A549 (cell line): ENCODE measurements at places on chromosomes 2 and 18. TPM values are rescaled to one million over a fixed set of nuclear protein-coding genes. Genes with fewer than 3 reads are reported as not detected.

GRCh38 chr2:168901003-168901402, at the start of gene G6PC2:
TSS of gene G6PC2 (plus strand) at chr2:168901291. CDS start at chr2:168901332, 41 bp downstream.
- DNase-seq = no peak

GRCh38 chr18:27240383-27240782, 55.3 kb upstream of the CHST9 start:
- DNase-seq = no peak

RNU2-63P gene
- 2.0 TPM in 1 of 3 replicates, not detected in the others for polyA plus RNA-seq

DNA sequence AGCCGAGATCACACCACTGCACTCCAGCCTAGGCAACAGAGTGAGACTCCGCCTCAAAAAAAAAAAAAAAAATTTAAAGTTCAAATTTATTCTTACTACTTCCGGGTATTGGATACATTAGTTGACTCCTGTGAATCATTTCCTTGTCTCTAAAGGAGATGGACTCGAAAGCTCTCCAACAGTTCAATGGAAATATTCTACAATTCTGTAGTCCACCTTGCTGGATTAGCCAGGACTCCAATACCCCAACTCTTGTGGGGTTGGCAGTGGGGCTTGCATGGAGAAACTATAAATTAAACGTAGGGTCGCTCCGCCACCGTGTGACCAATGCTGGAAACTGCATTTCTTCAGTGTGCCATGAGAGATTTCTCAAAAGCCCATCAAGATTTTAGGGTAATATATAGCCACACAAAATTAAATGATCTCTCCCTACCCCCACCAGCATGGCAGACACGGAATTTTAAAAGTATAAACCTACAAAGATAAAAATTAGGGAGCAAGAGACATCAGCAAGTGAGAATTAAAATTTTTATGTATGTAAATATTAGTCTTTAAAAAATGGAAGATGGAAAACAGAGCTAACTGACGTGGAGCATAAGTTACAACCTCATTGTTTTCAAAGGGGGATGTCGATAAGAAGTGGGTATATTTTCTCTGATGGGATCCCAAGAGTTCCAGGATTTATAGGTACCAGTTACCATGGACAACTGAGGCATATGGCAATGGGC, 27.8 kb upstream of the GAREM2 start:
- peak; percentile 79 for DNase-seq

- no peak for DNase-seq
Observed at GRCh38 chr2:237878321-237879057, 19.1 kb downstream of the RAMP1 start.

DNA sequence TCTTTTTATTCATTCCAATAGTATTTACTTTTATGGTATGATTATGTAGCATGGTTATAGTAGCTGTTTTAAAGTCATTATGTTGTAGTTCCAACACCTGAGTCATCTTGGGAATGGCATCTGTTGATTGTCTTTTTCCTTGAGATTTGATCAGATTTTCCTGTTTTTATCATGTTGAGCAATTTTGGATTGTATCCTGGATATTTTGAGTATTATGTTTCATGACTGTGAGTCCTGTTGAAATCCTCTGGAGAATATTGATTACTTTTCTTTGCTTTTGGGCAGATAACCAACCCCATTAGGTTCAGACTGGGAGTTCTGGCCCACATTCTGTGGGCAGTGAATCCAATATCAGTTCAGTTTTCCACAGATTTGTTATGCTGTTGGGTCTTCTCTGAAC, 163.2 kb upstream of the SPRED2 start:
- DNase-seq = no peak

DNA sequence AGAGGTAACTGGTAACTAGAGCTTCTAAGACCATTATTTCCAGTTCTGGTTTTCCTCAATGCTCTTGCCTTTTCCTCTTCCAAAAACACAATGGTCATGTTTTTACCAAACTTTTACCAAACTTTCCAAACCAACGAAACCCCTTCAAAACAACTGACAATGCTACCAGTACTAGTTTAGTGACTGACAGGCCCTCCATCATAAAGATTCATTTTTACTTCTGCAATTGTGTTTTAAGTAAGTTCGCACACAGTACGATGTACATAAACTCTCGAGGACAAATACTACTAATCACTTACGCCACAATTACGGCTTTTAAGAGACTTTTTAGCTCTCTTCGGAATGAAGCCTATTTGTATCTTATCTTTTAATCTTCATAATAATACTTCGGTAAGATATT, 900 bp downstream of the C18orf32 start:
- DNase-seq = no peak

GRCh38 chr2:9970200-9971044, 18.9 kb downstream of the GRHL1 start:
- DNase-seq = no peak

DNA sequence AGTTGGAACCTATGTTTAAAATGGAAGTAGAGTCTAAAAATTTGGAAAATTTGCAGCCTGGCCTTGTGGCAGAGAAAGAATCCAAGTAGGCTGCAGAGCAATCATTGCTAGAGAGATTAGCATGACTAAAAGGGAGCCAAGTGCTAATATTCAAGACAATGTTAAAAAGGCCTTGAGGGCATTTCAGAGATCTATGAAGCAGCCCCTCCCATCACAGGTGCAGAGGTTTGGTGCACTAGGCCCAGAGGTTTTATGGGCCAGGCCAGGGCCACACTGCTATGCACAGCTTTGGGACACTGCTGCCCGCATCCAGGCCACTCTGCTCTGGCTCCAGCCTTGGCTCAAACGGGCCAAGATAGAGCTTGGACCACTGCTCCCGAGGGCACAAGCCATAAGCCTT, 6.7 kb upstream of the IL1A start:
- no peak for DNase-seq

GRCh38 chr2:151289972-151290866, 751 bp upstream of the NMI start:
- DNase-seq = peak; percentile 42

MIB1 gene
- polyA plus RNA-seq = 8.4 to 9.7 TPM (median 9.6 TPM) in 3 replicates

CCL20 gene
- polyA plus RNA-seq = 0.43 to 1.1 TPM (median 0.45 TPM) in 3 replicates

GRCh38 chr2:173831312-173832229, 133.6 kb downstream of the SP3 start:
- no peak for DNase-seq

- DNase-seq = no peak
Observed at GRCh38 chr2:113963965-113964364, 74.1 kb downstream of the ACTR3 start.

DNA sequence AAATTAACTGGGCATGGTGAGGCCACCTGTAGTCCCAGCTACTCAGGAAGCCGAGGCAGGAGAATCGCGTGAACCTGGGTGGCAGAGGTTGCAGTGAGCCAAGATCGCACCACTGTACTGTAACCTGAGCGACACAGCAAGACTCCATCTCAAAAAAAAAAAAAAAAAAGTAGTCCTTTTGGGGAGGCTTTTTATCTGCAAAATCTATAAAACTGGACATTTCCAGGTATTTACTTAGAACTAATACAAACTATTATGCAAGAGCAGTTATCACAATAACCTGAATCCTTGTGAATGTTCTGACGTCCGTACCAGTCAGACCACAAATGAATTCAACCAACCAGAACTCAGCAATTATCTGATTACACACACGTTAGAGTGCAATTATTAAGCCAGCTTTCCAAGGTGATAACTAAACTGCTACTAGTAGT, 8.8 kb upstream of the RAPH1 start:
- DNase-seq = no peak

GRCh38 chr2:160368988-160369930, 124.3 kb downstream of the RBMS1 start:
- DNase-seq = no peak

DNA sequence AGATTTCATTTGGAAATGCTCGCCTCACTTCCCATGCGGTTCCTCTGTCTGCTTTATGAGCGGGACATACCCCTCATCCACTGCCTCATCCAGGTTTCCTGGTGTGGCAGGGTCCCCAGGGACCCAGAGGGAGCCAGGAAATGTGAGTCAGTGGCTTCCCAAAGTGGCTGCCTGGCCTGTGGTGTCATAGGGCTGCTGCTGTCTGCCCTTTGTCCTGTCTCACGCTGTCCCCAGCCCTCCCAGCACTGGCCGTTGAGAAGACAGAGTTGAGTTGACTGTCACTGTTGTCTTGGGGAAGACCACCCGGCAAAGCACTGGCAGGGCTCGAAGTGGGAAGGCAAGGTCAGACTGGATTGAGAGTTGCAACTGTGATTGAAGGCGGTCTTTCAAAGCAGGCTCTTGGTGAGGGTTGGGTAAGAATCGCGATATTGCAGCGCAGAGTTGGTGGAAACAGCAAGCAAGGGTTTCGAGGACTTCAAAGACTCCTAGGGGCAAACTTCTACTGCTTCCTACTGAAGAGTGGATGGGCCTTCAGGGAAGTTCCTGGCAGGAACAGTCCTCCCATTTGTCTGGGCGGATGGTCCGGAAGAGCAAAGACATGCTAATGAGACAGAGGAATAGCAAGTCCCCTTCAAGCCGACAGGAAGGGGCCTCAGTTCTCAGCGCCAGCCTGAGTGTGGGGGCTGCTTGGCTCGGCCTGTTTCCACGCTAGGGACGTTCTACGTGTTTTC, 33.9 kb downstream of the RAB31 start:
- DNase-seq = peak; percentile 43

GRCh38 chr2:6312367-6312766, 553.3 kb downstream of the CMPK2 start:
- DNase-seq = no peak

GRCh38 chr18:26806224-26806623, 59.3 kb downstream of the AQP4 start:
- peak; percentile 6 for DNase-seq

GRCh38 chr2:33021542-33022227, 74.9 kb downstream of the LTBP1 start:
- peak; percentile 45 for DNase-seq

GRCh38 chr2:207463433-207463832, 66.3 kb upstream of the CREB1 start:
- no peak for DNase-seq

GRCh38 chr18:9135912-9136314, 668 bp upstream of the ANKRD12 start:
- DNase-seq = peak; percentile 6

ANKRD36B gene
- polyA plus RNA-seq = 3.0 to 3.9 TPM (median 3.5 TPM) in 3 replicates

DNA sequence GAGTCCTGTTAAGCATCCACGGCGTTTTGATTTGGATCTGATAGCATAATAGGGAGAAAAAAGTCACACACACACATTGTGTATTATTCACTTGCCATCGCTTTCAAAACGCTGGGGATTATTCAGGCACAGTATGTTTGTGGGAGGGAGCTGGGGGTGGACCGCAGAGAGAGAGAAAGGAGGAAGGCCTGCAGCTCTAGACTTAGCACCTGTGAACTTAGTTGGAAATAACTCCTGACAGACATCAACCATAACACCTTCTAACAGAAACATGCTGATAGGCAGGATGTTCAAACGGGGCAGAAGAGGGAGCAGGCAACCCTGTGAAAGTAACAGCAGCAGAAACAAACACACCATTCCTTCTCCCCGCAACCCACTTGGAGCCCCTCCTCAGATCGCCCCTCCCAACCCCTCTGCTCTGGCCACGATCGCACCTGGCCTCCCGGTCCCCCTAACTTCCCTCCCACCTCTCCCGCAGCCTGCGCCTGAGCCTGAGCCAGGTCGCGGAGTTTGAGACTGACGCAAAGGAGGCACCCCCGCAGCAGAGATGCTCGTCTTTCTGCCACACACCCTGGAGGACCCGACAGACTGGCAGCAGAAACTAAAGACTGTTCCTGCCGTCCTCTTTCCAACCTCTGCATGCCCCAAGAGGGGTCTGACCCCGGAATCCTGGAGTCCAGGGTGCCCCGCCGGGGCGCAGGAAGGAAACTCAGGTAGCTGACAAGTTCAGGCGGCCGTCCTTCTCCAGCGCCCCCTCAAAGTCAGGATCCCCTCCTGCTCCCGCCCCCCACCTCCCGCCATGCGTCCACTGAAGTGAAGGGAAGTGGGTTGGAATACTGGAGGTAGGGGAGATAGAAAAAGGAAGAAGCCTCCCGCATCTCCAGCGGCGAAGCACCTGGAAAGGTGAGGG, 738 bp downstream of the CHST9 start:
- no peak for DNase-seq

DNA sequence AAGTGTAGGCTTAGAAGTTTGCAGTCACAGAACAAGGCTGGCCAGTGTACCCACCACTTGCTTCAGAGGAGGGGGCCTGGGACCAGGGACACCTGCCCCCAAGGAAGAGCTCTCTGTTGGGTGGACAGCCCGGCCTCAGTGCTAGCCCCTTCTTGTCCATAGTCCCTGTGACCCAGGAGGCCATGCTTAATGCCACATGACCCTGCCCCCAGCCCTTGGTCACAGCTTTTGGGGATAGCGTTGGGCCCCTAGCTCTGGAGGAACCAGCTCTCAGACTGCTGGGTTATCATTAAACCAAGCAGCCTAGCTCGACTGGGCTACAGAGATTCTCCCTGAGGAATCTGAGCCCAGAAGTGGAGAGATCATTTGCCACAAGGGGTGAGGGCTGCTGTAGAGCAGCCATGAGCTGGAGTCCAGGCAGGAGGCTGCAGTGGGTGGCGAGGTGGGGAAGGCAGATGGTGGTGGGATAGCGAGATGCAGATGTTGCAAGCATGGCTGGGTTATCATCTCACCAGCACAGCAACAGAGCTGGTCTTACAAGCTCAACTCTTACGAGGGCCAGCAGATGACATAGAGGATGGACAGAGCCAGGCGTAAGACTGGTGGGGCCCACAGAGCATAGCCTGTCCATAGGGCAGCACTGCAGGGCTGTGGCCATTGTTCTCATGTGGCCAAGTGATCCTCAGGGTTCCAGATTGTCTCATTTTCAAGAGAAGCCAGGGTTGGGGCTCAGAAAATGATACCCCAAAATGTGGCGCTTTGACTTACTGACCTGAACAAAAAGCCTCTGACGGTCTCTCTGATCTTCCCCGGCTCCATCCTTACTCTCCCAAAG, 7.2 kb upstream of the TMEM37 start:
- no peak for DNase-seq

DNA sequence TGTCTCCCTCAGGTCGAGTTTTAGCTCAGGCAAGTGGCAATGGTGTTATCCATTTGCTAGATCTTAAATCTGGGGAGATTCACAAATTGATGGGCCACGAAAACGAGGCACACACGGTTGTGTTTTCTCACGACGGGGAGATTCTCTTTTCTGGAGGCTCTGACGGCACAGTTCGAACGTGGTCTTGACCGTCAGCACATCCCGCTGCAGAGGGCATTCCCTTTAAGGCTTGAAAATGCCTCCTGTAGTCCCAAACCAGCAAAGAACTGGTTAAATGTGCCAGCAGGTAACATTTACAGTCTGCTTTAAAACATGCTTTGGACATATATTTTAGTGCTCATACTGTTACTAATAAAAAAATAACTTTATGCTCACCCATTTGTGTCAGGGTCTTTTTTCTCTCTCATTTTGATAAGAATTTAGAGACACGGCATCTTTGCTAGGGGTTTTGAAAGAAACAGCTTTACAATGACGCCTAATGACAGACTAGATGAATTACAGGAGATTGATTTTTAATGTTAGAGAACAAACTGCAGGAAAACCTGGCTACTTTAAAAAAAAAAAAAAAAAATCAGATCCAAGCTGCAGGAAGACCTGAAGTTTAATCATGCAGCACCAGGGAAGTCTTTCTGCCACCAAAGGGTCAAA, 602 bp upstream of the VWC2L start:
- no peak for DNase-seq

- DNase-seq = no peak
Observed at GRCh38 chr18:53948991-53949390, 275.5 kb downstream of the MBD2 start.
